ENCODE measurements at places on chromosomes 6 and 20.
A peak's percentile ranks its signal among the peaks of the same experiment; 100 is the strongest.

- no peak for DNase-seq
Observed at GRCh38 chr6:7085911-7086310, 21.9 kb upstream of the RREB1 start.

DNA sequence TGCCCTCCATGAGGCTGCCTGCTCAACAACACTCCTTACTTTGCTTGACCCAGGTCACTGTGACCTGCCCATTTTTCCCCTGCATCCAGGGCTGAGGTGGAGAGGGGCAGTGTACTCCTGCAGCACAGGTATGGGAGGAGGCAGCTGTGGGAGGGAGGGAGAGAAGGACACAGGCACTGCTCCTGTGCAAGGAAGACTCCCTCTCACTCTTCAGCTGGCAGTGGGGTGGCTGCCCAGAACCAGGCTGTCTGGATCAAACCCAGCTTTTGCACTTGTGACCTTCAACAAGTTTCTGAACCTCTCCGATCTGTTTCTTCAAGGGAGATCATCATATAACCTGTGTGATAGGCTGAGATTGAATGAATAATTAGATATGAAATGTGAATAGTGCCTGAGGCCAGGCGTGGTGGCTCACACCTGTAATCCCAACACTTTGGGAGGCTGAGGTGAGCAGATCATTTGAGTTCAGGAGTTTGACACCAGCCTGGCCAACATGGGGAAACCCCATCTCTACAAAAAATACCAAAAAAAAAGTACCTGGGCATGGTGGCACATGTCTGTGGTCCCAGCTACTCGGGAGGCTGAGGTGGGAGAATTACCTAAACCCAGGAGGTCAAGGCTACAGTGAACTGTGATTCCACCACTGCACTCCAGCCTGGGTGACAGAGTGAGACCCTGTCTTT is 14.1 kb downstream of the TGIF2 start:
- no peak for DNase-seq

DNA sequence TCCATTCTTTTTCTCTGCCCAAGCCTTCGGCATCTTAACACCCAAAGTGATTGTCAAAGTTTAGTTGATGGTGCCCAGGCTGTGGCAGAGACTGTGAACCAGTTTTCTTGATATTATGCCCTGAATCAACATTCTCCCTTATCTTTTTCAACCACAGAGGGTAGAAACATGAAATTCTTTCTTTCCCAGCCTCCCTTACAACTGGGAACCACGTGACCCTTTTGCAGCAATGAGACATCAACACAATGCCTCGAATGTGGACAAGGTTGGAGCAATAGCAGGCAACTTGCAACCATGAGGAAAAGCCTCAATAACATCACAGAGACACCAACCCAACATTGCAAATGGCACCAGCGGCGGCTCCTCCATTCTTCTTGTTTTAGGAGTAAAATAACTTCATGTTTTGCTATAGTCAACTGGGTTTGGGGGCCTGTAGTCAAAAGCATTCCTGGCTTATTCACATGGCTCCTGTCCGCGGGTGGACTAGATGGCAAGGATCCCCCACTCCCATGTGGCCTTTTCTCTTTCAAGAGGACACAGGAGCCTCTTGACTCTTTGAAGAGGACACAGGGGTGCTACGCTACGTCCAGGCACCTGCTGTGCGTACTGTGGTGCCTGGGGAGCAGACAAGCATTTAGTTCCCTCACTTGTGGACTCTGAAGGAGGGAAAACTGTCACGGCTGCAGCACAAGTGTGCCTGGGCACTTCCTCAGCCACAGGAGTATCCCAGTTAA is 90.5 kb downstream of the NOL4L start:
- no peak for DNase-seq

- no peak for DNase-seq
Observed at GRCh38 chr20:37627060-37627766, 66.6 kb upstream of the CTNNBL1 start.

- no peak for DNase-seq
Observed at GRCh38 chr6:71510856-71511255, 222.2 kb downstream of the OGFRL1 start.

DNA sequence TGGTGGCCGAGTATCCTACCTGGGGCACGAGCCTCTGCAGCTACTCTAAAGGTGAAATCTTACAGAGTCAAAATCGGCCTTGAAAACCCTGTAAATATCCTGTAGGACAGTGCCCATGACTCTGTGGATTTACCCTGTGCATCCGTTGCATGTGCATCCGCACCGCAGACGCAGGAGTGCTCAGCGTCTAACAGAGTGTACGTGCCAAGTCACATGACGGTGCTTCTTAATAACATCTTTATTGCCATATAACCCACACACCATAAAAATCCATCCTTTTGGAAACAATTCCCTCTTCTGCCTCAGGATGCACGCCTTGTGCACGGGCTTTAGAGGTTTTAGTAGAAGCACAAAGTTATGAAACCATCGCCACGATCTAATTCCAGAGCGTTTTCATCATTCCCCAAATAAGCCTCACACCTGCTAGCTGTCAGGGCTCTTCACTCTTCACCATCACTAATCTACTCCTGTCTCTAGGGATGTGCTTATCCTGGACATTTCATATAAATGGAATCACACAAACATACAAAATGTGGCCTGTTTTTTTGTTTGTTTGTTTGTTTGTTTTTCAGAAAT is 384.5 kb upstream of the SULF2 start:
- no peak for DNase-seq

DNA sequence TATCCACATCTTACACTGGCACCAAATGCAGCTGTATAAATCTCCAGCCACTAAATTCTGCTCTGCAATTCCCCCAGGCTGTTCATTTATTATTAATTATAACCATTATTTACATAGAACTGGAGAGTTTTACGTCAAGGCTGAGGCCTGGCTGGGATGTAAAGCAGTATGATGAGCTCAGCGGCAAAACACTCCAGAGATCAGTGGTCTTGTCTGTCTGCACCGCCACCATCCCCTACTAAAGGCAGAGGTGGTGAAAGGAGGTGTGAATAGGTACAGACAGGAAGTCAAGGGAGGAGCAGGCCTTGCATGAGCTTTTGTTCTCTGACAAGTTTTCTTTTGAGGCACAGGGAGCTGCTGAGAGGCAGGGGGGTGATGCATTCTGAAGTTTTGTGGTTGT is 159.9 kb upstream of the PCSK2 start:
- DNase-seq = no peak

DNA sequence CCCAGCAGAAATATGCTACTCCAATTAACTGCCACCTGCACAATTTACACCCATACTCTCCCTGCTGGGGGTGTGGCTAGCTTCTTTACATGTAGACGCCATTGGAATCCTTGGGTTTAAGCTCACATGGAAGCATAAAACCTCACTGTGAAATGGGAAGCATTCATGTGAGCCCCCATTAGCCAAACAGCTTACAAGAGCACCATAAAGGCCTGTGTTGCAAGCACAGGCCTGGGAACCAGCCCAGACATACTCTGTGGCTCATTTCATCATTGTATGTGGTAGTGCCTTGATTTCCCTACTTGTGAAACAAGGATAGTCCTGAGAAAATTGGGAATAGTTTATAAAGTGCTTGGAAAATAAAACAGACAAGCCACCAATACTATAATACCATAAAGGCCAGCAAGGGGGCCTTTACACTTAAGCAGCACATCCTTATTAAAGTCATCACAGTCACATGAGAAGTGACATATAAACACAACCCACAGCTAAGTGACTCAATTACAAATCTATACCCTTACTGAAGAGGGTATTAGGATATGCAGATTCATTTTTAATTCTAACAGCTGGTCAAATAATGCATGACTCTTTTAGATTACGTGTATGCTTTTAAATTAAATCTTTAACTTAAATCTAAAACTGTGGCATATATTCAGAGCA is 6.8 kb downstream of the ADNP start:
- DNase-seq = no peak

GRCh38 chr6:32617751-32618150 is 19.5 kb upstream of the HLA-DQA1 start:
- no peak for DNase-seq

DNA sequence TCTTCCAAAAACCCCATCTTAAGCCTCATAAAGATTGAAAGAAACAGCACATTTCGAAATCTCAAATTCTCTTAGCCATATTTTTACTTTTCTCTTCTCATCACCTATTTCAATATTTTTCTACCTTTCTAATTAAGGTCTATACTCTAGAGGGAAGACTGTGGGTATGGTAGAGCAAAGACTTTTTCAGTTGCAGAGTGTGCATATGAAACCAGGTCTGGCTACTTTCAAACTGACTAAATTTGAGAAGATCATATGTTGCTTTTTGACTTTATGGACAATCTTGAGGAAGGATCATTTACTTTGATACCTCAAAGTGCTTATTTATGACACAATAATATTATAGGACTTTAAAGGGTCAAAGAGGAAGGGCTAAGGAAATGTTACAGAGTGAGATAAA is 20.7 kb downstream of the FILIP1 start:
- DNase-seq = no peak

DNA sequence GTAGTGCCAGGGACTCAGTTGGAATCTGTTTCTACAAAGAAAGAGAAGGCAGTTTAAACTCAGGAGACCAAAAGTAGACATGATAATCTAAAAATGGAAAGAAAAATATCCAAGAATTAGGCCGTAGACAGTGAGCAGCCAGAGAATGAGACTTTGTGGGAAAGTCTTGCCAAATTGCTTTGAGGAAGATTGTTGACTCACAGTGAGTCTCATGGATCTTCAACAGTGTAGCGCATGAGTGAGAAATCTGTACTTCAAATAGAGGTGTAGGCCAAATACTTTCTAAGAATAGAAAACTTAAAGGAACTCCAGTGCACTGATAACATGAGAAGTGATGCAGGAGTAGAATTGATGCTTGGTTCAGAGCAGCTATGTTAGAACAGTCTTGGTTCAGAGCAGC is 284.5 kb downstream of the HTR1B start:
- DNase-seq = no peak

DNA sequence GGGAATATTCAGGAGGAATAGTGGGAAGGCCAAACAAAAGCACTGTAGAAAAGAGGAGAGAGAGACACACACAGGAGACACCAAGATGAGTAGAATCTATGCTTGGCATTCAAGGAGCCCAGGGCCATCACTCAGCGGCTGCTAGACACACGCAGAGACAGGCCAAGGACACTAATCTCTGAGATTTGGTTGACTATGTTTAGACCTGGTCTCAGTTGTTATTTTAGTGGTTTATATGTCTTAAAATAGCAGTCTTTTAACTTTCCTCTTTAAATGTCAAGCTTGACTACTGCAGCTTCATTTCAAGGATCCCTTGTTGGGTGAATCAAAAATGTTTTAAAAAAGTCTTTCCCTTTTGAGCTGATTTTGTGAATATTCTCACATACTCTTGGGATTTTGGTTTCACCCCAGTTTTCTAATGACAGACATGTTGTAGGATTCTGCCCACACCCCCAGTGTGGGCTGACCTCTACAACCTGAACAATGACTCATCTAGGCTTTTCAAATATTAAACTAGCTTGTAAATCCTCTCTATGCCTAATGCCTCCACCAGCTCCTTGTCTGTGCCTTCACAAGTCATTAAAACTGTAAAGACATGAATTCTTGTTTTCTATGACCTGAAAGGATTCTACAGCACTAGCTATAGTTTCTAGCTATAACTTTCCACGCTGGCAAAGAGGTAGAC is 142.7 kb upstream of the EXOC2 start:
- DNase-seq = no peak

GRCh38 chr6:67914419-67914818 is 720.7 kb upstream of the ADGRB3 start:
- DNase-seq = no peak

GRCh38 chr20:2387180-2387577 is 6.5 kb downstream of the TGM6 start:
- no peak for DNase-seq

- no peak for DNase-seq
Observed at GRCh38 chr6:112335736-112336135, 11.4 kb upstream of the RFPL4B start.

- no peak for DNase-seq
Observed at GRCh38 chr20:24018796-24019195, 30.2 kb upstream of the GGTLC1 start.

DNA sequence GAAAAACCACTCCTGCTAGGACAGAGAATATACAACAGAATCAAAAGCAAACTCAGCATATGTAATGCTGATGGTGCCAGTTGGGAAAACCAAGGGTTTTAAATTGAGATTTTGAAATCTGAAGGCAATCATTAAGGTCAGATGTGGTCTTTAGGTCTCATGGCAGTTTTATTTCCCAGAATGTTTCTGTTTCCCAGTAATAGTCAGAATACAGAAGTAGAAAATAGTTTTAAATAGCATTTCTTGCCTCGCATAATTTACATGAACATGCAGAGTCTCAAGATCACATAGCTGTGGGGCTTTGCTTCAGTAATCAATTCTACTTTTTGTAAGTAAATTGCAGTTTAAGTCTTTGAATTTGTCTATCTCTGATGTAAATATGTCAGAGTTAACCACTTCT is 58.1 kb downstream of the RNF144B start:
- DNase-seq = no peak

GRCh38 chr20:45987108-45987780 is 15.2 kb upstream of the ZNF335 start:
- DNase-seq = peak; percentile 50

GRCh38 chr6:16760516-16761470 is at the start of gene ATXN1:
Gene ATXN1 (minus strand): TSS chr6:16761460.
- peak; percentile 44 for DNase-seq

DNA sequence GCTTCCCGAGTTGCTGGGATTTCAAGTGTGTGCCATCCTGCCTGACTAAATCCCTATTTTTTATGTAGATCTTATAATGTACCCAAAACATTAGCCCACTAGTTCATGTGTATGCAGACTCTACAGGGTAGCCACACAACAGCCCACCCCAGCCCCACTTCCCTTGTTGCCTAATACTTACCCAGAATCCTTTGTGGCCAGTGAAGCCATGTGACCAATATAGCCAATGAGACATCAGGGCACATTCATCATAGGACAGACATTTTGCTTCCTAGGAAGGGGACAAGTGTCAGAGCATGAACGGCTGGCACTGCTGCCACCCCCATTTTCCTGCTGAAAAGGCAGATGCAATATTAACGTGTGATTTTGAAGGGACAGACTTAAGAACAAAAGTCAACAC is 36.0 kb upstream of the TCP11 start:
- DNase-seq = no peak

- DNase-seq = no peak
Observed at GRCh38 chr6:98581705-98582104, 252.7 kb upstream of the POU3F2 start.

GRCh38 chr6:45514454-45515230 is 136.9 kb upstream of the SUPT3H start:
- DNase-seq = no peak

DNA sequence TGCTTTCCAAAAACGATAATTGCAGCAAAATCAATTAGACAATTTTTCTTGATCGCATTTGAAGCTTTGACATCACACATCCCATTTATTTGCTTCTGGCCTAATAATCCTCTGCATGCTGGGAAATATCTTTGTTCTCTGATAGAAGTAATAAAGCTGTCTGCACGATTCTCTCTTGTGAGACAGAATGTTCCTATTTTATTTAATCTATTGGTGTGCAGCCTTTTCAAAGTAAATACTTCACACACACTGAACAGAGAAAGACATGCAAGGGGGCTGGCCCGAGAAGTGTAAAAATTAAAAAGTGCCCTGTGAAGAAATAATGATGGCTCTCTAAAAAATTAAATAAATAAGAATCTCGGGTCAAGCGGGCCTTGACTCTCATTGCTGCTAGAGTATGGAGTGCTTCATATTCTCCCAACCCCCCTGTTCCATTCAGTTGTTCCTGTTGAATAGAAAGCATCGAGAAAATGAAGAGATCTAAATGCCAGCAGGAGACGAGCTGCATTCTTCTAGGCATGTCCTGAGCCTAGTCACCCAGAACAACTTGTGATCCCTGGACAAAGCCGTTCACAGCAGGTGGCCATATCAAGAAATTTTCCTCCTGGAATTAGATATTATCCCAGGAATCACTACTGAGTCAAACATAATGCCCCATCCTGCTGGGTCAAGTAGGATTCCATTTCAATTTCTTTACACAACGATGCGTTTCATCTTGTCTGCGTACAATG is 625.9 kb upstream of the EPHA7 start:
- DNase-seq = no peak
